ENCODE measurements at places on chromosomes 12 and 14.

GRCh38 chr14:77084985-77085384 lies 13.1 kb upstream of the CIPC start:
- no peak for DNase-seq

DNA sequence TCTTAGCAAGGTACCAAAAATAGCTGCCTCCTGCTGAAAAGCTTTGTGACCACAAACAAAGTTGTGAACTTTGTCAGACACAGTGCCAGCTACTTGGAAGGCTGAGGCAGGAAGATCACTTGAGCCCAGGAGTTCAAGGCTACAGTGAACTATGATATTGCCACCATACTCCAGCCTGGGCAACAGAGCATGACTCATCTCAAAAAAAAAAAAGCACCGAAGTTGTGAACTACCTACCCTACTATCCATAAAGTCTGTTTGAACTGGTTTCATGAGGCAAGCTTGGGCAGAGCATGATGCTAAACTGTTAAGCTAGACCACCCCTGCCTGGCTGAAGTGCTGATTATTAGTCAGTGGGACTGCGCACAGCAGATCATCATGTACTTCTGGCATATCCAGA lies 75.5 kb downstream of the RAD52 start:
- DNase-seq: no peak

- DNase-seq: no peak
Measured at GRCh38 chr12:5264006-5264405, 167.9 kb upstream of the NTF3 start.

DNA sequence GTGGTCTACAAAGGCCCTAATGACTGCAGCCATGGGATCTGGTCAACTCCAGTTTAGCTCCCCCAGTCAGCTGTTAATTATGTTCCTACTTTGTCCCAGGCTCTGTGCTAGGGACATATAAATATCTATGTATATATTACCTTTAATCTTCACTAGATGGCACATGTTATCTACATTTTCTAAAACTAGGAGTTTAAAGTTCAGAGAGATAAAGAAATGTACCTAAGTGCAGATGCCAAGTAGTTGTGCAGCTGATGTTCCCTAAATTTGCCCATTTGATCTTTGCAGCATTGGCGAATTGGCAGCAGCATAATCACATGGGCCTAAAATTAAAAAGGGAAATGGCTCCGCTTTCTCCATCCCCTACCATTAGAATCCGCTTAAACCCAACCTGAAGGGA lies 541.1 kb downstream of the MED13L start:
- DNase-seq: no peak

GRCh38 chr14:61586544-61587055 lies 108.7 kb upstream of the HIF1A start:
- no peak for DNase-seq

GRCh38 chr12:88691811-88692210 lies 111.5 kb upstream of the KITLG start:
- DNase-seq: no peak

All from activated T-helper 2 cell treated with anti-CD3 and anti-CD28 coated beads, Interferon-gamma antibody, Interleukin-2, Interleukin-4, amounts not matched to agents 10 μg/mL and 5 μg/mL and 100 μg/mL, durations not matched to agents 14 hours and 24 hours and 36 hours (primary cell).